ENCODE measurements at places on chromosomes 2 and 18.

DNA sequence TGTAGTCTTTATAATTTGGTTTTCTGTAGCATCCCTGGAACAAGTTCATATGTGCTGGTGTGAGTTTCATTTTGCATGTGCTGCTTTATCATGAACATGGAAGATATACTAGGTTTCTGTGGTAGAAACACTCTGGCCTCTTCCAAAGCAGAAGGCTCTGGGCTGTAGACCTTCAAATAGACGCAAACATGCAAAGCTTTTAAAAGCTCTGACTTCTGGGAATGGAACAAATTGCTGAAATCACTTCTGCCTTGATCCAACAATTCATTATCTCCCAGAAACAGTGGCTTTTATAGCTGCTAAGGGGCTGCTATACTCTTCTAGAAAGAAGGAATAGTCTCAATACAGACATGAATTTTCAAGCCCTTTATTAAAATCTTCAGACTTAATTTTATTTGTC, 382.2 kb downstream of the LRP1B start:
- no peak for DNase-seq

- no peak for DNase-seq
These were observed 144.3 kb downstream of the VAPA start for GRCh38 chr18:10057894-10058791.

DNA sequence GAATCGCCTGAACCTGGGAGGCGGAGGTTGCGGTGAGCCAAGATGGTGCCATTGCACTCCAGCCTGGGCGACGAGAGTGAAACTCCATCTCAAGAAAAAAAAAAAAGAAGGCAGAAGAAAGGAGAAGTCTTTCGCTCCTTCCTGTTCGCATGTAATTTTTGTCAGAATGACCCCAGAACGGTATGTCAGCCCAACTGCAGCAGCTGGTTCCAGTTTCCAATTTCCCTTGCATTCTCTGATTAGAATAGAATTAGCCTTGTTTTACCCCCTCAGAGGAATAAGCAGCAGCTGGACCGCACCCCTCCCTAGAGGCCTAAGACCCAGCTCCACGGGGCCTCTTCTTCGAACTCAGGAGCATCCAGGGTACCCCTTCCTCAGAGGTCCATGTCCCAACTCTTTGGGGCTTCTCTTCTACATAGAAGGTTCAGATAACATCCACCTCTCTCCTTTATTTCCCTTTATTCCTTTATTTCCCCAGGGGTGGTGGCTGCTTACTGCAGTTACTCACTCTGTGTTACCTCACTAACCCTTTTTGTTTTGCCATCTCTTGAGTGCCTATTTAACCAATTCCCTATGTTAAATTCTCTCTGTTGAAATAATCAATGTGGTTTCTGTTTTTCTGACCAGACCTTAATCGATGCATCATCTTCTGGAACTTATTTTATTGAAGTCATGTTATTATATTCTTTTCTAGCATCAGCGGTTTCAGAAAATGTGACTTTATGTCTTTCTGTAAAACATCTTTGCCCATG, 7.2 kb upstream of the PUM2 start:
- DNase-seq = no peak

- DNase-seq = no peak
These were observed 144.0 kb downstream of the TMEM163 start for GRCh38 chr2:134574611-134575330.

DNA sequence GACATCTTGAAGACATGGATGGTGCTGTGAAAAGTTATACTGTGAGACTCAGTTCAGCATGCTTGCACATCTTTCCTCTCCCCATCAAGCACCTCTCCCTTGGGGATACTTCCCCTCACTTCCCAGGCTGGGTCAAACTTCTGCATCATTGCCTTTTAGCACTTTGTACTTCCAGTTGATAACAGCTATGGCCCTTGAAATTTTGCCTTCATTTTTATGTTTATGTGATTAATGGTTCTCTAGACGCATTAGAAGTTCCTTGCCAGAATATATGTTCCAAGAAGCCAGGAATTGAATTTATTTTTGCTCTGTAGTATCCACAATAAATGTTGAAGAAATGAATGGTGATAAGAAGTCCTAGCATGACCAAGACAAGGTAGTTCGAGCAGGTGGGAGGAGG, 120.9 kb upstream of the ST6GAL2 start:
- no peak for DNase-seq

DNA sequence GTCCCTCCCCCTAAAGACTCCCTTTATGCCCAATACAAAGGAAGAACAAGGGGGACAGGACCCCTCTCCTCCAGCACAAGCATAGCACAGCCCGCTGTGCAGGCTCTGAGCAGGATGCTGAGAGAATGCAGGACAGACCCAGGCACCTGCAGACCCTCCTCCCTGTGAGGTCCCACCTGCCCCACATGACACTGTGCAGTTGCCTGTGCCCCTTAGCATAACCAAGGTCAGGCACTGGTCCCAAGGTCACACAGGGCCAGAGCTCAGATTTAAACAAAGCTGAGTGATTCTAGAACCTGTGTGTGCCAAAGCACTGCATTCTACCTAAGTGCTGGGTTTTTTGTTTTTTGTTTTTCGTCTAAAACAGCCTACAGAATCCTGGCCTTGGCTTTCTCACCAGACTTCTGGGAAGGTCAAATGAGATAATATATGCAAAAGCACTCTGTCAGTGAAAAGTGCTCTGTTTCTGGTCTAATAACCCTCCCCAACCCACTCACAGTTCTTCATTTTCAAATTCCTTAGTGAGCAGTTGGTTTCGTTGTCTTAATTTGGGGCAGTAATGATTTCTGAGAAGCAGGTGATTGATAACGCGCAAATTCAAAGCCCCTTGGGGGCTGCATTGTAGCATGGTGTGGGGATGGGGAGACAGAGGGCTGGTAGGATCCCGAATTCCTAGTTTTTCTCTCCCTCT, 125.7 kb downstream of the KCTD1 start:
- no peak for DNase-seq

- DNase-seq = no peak
These were observed 9.6 kb downstream of the CFAP221 start for GRCh38 chr2:119553687-119554344.

DNA sequence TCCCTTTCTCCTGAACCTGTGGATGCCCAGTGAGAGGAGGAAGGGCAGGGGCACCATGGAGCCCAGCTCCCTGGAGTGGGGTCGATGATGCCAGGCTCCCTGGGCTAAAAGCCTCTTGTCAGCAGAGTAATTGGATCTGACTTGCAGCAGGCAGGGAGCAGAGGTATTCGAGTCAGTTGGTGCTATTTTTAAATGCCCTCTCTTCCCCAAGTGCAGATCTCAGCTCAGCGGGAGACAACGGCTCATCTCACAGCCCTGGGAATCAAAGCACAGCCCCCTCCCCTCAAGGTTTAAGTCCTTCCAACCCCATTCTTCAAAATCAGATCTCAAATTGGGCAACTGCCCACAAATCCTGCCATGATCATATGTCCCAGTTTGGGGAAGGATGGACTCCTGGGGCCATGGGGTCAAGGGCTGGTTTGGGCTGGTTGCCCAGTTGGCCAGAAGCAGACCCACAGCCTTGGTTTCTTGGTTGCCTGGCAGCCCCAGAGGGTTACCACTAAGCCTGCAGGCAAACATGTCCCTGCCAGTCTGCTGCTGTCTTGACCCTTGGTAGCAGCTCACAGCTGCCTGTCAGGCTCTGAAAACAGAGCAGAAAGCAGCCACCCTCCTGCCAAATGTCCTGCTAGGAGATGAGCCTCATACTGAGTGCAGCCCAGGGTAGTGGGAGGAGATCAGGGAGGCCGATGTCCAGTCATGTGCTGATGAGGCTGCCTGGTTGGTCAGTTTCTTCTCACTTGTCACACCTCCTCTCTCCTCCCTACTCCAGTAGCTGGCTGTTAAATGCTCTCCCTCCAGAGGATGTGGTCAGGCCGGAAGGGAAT, 244.9 kb downstream of the LOXHD1 start:
- DNase-seq = no peak

GRCh38 chr18:77407733-77408132, 158.1 kb downstream of the GALR1 start:
- DNase-seq = no peak

- DNase-seq = no peak
These were observed 172.8 kb downstream of the GLI2 start for GRCh38 chr2:120908314-120908975.

DNA sequence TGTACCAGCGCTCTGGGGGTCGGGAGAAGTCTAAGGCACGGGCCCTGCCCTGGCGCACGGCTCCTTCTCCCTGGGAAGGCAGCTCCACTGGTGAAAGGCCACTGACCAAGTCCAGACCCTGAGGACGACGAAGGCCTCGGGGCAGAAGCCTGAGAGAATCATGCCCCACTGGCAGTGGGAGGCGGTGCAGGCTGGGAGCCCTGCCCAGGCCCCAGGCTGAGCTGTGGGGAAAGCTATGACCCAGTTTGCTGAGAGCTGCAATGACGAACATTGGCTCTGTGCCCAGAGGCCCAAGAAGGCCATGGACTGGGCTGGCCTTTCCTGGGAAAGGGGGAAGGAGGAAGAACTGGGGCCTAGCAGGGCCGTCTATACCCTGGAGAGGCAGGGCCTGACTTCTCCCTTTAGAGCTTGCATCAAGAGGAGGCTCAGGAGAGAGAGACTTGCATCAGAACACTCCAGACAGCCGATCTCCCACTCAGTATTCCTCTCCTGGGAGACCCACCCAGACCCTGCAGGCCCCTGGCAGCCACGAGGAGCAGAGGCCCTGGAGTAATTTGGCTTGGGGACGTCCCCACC, 32.9 kb downstream of the HS1BP3 start:
- DNase-seq = no peak

DNA sequence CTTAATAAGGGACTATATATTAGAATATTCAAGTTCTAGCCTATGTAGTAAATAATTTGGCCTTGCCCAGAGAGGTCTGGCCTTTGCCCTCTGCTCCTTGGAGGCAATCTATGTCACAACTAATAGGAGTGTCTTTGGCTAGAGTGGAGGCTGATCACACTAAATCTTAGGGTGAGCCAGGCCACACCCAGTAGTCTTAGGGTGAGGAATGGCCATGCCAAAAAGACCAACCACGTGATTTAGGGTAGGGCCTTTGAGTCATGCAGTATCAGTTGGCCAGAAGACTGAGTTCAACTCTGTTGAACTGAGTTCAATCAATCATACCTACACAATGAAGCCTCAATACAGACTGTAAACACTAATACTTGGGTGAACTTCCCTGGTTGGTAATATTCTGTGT, 26.0 kb upstream of the FLACC1 start:
- no peak for DNase-seq

DNA sequence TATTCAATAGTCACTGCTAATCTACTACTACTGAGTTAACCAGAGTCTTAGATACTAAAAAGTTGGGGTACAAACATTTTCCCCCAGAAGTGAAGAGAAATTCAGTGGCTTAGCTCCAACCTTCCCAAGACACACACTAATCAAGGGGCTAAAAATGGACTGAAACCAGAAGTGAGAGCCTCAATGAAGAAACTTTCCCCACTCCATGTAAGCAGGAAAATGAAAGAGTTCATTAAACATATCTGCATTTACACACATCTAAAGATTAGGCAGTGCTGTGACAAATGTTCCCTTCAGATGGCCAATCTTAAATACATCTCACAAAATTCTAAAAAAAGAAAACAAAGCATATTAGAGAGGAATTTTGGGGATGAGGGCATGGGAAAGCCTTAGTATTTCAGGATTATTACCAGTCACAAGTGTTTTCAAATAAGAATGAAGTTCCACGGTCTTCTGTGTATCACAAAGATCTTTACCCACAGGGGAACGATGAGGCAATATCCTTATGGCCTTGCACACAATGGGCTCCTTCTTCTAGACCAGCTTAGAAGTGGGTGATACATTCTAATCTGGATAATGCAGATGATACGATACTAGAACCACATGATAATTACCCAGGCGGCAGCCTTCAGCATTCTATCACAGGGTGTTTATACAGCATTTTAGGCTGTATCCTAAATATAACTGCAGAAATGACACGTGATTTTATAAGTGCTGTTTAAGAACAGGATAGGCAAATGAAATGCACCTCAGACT, 17.1 kb downstream of the ANKRD44 start:
- peak; percentile 43 for DNase-seq

- DNase-seq = no peak
These were observed 231.9 kb downstream of the PLCL1 start for GRCh38 chr2:198036029-198036879.

- DNase-seq = no peak
These were observed 10.7 kb upstream of the STAM2 start for GRCh38 chr2:152186262-152186661.

DNA sequence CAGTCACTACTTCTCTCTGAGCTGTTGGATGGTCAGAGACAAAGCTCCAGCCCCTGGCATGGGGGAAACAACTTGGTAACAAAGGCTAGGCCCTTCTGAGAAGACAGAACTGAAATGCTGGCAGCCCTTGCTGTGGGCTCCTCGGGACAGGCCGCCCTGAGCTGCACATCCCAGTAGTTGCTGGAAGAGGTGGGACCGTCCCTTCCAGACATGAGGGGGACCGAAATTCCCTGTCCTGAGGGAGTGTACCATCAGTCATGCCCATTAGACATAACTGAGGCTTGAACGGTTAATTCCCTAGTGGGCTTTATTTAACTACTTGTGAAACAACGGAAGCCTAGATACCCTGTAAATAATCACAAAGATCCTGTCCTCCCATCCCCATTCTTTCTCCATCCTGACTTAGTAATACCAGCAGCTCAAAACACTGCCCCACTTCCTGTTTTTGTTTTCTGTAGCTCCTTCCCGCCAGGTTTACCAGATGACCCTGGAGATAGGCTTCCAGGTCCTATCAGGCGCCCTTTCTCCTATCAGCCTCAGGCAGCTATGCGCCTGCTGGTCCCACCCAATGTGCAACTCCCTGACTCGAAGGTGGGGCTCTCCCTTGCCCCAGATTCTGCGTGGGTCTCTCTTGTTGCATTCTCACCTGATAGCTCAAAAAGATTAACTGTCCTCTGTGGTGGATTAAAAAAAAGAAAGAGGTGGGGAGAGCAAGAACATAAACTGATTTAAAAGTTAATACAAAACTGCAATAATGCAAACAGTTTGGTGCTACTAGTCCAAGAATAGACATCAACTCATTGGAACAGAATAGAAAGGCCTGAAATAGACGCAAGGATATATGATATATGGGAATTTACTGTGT, 37.0 kb upstream of the NT5DC4 start:
- no peak for DNase-seq

DNA sequence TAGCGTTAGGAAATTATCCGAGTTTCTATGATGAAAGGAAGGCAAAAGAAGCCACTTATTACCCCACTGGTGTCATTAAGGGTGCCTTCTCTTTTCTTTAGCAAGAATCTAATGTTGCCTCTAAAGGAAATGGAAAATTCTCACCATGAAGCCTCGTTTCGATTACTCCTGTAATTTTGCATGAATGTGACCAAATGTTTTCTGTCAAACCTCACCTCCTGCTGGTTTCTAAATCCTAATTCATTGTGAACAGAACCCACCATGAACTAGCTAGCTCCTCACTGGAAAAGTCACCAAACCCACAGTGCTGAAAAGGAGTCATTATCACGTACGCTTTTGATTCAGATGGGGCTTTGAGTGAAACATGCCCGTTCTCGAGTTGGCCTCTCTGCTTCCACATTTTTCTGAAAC, 119.9 kb downstream of the COPS8 start:
- no peak for DNase-seq

GRCh38 chr2:136059036-136059472, 58.9 kb downstream of the CXCR4 start:
- no peak for DNase-seq

All from CD4-positive, alpha-beta memory T cell (primary cell).